AG10803 (cell line): ENCODE measurements at places on chromosomes 5 and 9.

GRCh38 chr9:136019041-136019680, 58.0 kb upstream of the UBAC1 start:
- no peak for DNase-seq

GRCh38 chr9:137731947-137732813, 113.4 kb downstream of the EHMT1 start:
- DNase-seq = no peak

GRCh38 chr9:130866474-130866965, 30.1 kb downstream of the QRFP start:
- DNase-seq = peak; percentile 86

- DNase-seq = no peak
These were observed 211.6 kb upstream of the CDH12 start for GRCh38 chr5:23064710-23065109.

- DNase-seq = peak; percentile 71
These were observed 244.7 kb downstream of the PIK3R1 start for GRCh38 chr5:68460147-68460798.

GRCh38 chr9:136074706-136075105, 20.4 kb downstream of the NACC2 start:
- no peak for DNase-seq

DNA sequence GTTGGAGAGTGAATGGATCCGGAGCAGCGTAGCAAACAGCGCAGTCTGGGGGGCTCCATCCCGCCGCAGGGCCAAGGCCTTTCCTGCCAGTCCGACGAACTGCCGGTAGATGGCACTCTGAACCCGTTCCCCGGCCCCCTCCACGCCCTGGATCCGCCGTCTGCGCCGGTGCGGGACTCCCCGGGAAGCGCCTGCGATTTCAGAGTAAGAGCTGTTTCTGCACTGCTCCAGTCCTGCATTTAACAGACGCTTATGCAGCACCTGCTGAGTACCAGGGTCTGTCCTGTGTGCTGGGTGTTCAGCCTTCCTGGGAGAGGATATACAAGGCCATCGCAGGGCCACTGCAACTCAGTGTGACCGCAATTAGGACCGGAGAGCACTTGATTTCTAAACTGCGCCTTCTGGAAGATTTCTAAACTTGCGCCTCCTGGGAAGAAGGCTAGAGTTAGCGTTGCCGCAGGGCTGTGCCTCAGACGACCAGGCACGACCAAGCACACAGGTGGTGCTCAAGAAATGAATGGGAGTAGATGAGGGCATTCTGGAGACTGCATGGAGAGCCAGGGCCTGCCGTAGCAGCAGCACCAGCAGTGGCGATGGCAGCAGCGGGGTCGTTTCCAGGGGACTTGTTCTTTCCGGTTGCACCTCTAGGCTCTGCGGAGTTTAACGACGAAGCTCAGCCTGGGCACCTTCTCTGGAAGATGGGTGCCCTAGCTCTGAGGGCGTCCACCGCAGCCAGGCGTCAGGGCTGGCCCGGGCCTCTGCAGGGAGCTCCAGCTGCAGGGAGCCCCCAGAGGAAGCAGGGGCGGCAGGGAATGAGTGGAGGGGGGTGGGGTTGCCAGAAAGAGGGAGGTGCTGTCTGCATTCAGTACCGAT, 14.3 kb upstream of the TIFAB start:
- DNase-seq = peak; percentile 55

- DNase-seq = no peak
These were observed 10.2 kb downstream of the FBXO10 start for GRCh38 chr9:37565661-37566618.

DNA sequence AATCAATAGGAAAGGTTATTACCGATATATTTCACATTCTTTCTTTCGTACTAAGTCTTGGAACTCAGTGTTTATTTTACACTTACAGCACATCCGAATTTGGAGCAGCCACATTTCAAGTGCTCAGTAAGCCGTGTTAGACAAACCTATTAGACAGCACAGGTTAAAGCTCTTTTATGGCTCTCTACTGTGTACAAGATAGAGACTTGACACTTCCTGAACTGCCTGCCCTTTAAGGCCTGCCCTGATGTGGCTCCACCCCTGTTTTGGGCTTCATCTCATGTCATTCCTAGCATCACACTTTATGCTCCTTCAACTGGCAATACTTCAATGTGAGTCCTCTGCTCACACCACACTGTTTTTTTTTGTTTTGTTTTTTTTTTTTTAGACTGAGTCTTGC, 23.5 kb upstream of the SUSD1 start:
- DNase-seq = no peak

GRCh38 chr9:138051586-138052321, 174.2 kb downstream of the CACNA1B start:
- no peak for DNase-seq

- peak; percentile 56 for DNase-seq
These were observed 265.5 kb downstream of the GRIA1 start for GRCh38 chr5:153755913-153756500.

- DNase-seq = no peak
These were observed 23.4 kb upstream of the CAMK4 start for GRCh38 chr5:111200828-111201227.

DNA sequence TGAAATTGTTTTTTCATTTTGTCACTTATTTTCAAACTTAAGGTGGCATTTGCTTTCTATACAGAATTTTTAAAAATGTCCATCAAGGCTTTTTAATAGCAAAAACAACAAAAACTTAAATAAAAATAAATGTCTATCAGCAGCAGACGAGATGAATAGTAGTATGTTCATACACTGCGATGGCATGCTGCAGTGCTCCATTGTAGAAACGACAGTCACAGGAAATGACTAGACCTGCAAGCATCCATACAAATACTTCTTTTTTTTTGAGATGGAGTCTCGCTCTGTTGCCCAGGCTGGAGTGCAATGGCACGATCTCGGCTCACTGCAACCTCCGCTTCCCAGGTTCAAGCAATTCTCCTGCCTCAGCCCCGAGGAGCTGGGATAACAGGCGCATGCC, 41.4 kb downstream of the COL23A1 start:
- DNase-seq = peak; percentile 25

DNA sequence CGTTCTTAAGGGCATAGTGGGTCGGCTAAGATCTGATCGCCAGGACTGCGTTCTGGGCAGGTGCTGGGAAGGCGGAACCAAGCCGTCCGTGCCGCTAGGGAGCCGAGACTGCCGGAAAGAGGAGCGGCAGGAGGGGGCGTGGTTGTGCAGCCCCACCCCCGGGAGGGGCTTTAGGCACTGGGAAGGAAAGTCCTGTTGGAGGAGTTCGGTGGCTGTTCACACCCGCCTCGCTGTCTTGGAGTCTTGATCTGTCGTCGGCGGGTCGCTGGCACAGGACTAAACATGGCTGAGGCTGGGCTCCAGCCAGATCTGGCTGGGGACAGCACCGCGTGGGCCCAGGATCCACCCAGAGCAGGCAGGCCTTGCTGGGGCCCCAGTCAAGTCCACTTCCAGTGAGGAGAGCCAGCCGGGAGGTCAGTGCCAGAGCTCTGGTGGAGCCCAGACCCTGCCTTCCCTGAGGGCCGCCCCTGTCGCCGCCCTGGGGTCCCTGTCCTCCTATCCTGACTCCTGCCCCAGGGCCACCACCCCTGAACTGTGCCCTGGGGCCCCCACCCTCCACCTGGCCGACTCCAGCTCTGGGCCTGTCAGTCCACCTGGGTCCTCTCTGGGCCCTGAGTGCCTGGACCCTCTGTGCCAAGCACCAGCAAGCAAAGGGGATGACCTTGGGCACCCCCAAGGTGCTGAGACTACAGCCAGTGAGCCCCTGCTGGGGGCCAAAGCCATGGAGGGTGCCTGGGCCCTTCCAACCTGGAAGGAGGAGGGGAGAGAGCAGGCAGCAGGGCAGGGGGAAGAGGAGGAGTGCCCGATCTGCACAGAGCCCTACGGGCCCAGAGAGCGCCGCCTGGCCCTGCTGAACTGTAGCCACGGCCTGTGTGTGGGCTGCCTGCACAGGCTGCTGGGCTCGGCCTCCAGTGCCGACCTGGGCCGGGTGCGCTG, 4.5 kb downstream of the RNF208 start:
- peak; percentile 40 for DNase-seq

DNA sequence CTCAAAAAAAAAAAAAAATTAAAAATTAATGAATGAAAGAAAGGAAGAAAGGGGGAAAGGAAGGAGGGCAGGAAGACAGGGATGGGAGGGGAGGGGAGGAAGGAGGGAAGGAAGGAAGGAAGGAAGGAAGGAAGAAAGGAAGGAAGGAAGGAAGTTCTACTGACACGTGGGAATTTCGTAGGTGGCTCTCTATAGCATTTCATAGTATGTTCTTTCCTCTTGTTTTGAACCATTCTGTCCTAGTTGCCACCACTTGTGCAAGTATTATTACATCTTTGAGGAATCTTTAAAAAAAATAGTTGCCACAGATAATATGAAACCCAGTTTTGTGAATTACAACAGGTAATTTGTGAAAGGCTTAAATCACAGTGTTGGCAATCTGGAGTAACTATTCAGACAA, 253.8 kb downstream of the BNC2 start:
- DNase-seq = no peak

DNA sequence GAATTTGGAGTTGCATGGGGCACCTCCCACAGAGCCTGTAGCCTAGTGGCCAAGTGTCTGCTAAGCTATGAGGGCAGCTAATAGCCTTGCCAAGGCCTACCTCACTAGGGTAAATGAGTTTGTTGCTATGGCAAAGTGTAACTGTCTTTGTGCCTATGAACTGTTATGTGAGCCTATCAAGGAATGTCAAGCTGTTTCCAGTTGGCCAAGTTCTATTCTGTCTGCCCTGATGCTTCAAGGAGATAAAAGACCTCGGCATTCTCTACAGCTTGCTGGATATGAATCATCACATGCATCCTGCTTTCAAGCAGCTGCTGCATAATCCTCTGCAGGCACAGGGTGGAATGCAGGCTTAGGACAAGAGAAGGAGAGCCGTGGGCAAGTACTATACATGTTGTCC, 69.8 kb upstream of the CCDC112 start:
- peak; percentile 95 for DNase-seq
